ENCODE measurements at places on chromosomes 5 and 9.

GRCh38 chr5:111976705-111977435, 219.9 kb upstream of the NREP start:
- DNase-seq = no peak

GRCh38 chr5:140134277-140134935, 8.7 kb downstream of the IGIP start:
- DNase-seq = no peak

DNA sequence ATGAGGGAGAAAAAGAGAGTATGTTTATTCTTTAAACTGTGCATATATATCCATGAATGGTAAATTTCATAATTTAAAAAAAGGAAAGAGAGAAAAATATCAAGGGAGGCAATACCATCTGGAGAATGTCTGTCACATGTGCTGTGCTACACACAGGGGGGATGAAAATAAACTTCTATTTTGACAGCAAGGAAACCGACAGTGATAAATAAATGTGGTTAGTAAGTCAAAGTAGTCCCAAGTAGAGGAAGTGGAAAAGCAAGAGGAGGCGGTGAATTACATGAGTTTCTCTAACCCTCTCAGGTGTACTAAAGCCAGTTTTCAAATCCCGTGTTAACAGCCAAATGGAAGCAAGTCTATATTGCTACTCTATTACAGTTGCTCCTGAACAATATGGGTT, 83.3 kb downstream of the ICE1 start:
- no peak for DNase-seq

DNA sequence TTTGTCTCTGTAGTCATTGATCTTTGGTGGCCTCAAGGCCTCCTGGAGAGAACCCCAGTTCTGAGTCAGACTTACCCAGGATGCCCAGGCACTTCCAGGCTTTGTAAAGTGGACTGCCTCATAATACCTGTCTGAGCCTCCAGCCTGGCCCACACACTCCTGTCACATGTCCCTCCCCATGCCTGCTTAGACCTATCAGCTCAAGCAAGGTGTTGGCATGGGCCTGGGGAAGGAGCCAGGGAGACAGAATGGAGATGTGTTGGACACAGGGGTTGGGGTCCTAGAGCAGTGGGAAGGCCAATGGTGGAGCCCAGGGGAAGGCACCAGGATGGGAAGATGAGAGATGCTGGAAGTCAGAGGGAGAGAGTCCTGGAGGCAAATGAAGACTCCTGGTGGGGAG, 136.2 kb downstream of the CFAP90 start:
- DNase-seq = no peak

DNA sequence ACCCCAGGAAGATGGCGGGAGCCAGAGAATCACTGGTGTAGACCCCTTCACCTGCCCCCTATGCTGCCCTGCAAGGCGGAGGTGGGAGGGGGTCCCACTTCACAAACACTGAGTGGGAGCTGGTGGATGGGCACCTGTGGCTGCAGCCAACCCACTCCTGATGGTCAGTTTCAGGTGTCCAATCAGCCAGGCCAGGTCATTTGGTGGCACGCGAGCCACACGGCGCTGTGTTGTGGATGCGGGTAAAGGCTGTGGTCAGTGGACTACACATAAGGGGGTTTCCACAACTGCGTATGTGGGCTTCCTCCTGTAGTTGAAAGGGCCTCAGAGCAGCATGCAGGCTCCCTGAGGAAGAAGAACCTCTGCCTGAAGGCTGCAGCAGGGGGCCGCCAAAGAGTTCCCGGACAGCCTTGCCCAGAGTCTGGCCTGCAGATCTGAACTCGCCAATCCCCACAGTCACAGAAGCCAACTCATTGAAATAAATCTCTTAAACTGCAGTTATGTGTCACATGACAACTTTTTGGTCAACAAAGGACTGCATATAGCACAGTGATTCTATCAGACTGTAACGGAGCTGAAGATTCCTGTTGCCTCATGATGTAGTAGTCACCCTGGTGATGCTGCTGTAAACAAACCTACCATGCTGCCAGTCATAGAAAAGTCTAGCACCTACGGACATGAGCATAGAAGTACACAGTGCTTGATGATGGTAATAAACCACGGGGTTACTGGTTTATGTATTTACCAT, 284.7 kb upstream of the IRX2 start:
- no peak for DNase-seq

- DNase-seq = no peak
Measured at GRCh38 chr5:122921826-122922225, 76.4 kb downstream of the SNX24 start.

- no peak for DNase-seq
Measured at GRCh38 chr5:114335391-114335790, 26.5 kb upstream of the KCNN2 start.

GRCh38 chr9:91681461-91682305, 258.1 kb upstream of the NFIL3 start:
- DNase-seq = peak; percentile 40

DNA sequence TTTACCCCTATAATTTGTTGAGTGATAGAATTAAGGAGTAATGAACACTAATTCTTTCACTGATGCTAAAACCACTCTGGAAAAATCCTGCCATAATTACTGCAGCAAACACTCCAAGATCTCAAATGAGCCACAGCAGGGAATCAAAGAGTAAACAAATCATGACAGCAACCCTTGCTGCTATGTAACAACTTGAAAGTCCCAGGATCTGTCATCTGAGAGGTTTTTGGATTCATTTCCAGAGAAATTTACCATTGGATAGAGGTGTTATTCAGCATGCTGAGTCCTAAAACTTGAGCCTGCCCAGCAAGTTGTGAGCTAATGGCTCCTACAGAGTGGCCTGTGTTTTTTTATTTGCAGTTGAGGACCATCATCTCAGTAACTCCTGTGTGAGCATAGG, 59.2 kb downstream of the PRLR start:
- DNase-seq = no peak

DNA sequence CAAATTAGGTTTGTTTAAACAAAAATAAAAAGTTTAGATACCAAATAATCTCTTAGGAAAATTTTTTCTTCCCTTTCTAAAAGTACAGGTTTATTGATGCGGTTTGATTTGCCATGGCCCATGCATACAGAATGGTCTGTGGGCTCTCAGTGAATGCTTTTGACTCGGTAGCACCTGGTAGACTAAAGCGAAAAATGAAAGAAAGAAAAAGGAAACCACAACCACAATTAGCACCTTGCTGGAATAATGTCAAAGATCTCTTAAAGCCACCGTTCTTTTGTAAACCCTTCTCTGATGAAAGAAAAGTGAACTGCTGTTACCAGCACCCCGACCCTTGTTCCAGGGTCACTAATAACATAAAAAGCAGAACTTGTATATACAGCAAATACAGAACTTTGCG, 157.9 kb downstream of the NFIB start:
- no peak for DNase-seq

DNA sequence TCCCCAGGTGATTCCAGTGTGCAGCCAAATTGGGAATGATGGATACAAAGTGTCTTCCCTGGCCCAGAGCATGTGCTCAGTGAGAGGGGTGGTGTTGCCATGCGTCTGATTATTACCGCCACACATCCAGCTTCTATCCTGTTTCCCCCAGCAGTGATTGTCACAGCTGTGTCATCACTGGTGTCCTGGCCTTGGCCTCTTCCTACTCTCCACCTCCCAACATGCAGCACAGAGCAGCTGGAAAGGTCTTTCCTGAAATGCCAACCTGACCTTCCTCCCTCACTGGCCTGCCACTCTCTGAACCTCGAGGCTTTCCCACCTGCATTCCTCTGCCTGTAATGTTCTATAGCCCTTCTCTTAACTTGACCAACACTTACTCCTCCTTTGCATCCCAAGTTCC, 60.0 kb downstream of the TMOD1 start:
- DNase-seq = no peak

GRCh38 chr9:120478208-120478607, 101.8 kb downstream of the CDK5RAP2 start:
- no peak for DNase-seq

DNA sequence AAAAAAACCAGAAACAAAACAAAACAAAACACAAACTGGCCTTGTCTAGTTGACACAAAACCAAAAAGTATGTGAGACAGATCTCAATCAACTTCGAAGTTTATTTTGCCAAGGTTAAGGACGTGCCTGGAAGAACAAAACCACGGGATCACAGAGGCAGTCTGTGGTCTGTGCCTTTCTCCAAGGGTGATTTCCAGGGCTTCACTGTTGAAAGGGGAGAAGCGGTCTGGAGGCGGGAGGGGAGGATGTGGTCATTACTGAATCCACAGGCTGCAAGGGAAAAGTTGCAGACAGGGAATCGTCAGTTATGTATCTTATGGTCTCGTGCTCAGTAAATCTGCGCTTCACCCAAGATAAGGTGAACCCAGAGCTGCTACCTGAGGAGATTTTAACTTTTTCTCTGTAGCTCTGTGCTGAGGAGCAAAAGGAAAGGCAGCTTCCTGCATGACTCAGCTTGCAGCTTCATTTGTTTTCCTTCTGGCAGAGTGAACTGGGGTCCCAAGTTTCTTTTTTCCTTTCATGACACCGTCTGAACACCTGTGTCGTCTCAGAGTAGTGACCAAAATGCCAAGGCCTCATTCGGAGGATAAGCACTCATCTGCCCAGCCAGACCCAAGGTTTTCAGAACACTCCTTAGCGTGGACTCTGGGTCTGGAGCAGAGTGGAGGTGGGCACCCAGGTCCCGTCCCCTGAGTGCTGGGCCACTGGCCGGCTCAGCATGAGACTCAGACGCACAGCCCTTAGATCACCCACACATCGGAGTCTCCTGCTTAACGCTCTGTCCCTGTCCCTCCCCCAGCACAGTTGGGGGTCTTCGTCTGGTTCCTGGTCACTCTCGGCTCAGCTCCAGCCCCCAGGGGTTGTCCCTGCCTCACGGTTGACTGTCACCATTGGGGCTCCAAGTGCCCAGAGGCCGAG, 25.9 kb downstream of the ROPN1L start:
- no peak for DNase-seq

DNA sequence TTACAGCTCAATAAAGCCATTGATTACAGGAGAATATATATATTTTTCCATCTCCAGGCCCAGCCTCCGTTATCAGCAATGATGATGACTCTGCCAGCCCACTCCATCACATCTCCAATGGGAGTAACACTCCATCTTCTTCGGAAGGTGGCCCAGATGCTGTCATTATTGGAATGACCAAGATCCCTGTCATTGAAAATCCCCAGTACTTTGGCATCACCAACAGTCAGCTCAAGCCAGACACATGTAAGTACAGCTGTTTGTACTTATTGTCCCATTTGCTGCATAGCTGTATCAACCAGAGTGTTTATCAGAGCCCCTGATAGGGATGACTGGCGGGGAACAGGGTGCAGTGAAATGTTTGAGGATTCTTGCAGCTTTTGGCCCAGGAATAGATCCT, 197.7 kb downstream of the NTRK2 start:
- DNase-seq = no peak

DNA sequence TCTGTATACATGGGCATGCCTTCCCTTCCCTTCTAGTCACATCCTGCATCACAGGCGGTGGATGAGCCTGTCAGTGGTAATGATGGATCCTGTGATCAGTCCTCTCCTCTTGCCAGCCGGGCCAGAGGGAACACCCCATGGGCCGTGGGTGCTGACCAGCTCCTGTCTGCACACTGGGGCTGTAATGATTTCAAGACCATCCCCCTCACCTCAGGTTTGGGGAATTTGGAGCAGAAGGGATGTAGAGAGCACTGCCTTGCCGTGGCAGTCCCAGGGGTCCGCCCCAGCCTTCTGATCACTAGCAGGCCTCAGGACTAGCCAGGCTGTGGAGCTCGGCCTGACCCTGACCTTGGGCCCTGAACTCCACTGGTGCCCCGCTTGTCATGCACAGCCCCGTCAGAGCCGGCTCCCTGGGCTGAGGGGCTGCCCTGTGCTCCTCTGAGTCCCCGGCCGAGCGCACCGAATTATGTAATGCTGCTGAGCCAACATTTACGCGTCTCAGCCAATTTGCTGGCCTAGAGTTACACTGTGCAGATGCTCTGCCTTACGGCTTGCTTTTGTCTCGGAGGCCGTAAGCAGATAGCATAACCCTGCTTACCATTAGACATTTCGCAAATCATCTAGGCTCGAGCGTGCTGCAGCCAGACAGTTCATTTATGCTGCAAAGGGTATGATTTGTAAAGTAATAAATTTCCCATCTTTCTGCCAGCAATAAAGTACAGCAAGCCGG, 155.3 kb downstream of the MACROH2A1 start:
- DNase-seq = no peak

DNA sequence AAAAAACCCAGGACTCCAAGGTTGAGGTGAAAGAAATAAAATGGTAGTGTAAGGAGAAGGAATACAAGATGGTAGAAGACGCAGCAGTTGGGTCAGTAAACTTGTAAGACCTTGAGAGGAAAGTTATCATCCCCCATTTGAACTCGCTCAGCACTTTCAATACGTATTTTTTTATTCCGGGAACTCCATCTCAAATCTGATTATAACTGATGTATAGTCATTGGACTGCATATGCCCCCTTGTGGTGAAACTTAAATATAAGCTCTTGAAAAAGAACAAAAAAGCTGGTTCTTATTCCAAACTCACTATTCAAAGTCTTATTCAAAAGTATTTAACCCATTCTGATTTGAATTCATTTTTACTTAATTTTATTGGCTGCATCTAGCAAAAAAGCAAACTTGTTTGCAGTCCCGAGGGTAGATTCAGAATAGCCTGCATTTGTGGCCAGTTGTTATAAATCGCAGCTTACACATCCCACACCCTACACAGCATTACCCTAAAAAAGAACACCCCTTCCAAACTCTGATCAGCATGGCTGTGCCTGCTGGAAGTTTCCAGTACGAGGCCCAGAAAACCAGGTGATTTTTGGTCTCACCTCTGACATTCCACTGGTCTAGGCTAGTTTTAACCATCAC, 118.0 kb downstream of the ESM1 start:
- no peak for DNase-seq

DNA sequence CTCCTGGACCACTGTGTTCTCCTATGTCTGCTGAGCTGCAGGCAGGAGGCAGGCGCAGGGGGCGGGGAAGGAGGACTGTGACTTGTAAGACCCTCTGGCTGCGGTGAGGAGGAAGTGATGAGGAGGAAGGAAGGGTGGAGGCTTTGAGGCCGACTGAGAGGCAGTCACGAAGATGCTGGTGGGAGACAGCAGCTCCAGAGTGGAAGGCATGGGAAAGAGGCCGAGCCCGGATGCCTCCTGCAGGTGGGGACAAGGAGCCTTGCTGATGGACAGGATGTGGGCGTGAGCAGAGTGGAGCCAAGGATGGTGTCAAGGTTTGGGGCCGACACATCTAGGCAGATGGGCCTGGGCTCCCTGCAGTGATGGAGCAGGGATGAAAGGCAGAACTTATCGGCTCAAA, 74.3 kb upstream of the ICE1 start:
- DNase-seq = no peak

- no peak for DNase-seq
Measured at GRCh38 chr5:103358305-103358995, 99.9 kb downstream of the MACIR start.

- DNase-seq = no peak
Measured at GRCh38 chr5:84274585-84275468, 109.9 kb downstream of the EDIL3 start.

GRCh38 chr5:1447671-1448361, 2.6 kb upstream of the SLC6A3 start:
- DNase-seq = no peak

- no peak for DNase-seq
Measured at GRCh38 chr5:134527961-134528424, 2.5 kb downstream of the JADE2 start.

Measured in stimulated activated CD8-positive, alpha-beta memory T cell treated with anti-CD3 and anti-CD28 coated beads, Interleukin-7, amount 100 ng/mL, for 24 hours (primary cell).